Stimulated activated CD4-positive, alpha-beta T cell treated with anti-CD3 and anti-CD28 coated beads, Interleukin-12 subunit alpha, Interleukin-12 subunit beta, amount 100 ng/mL, for 24 hours (primary cell): ENCODE measurements at places on chromosomes 3 and 15.

DNA sequence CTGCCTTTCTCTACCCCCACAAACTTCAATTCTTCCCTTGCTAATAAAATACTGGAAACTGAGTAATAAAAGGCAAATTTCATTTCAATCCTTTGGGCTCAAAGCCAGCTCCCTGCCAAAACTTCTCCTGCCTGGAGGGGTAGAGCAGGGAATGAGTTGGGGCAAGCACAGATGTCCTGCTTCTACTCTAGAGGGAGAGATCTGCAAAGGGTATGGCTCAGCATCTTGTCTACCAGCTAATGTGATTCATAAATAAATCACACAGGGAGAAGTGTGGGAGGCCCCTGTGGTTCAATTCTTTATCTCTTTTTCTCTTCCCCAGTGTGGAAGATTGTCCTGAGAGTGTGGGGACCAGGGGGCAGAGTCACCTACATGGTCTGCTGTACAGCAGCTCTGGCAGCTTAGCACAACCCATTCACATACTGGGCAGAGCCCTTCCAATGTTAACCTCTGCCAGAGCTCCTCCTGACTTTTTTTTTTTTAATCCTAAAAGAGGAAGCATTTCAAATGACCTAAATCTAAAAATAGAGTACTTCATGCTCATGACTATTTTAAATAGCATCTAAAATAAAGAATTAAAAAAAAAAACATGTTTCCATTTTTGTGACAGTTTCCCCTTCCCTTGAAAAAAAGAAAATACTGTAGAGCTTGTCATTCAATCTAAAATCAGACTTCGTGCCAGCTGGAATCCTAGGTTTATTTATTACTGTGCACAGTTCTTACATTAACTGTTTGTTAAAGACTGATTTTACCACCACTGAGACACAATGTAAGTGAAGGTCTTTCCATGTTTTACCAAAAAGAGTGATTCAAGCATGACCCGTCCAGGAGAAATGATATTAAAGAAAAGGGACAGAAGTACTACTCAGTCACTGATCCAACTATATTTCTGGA, 1083.7 kb upstream of the CFAP20DC start:
- no peak for DNase-seq

- DNase-seq: no peak
Measured at GRCh38 chr3:95048564-95048963, 985.7 kb downstream of the NSUN3 start.

- DNase-seq: no peak
Measured at GRCh38 chr15:93694033-93694432, 537.3 kb upstream of the MCTP2 start.

- no peak for DNase-seq
Measured at GRCh38 chr15:60374628-60375081, 23.1 kb downstream of the ANXA2 start.

- DNase-seq: no peak
Measured at GRCh38 chr15:38130740-38131498, 121.7 kb upstream of the SPRED1 start.

- no peak for DNase-seq
Measured at GRCh38 chr3:61572879-61573278, 11.5 kb downstream of the PTPRG start.
